ENCODE measurements at places on chromosomes 4 and X.

DNA sequence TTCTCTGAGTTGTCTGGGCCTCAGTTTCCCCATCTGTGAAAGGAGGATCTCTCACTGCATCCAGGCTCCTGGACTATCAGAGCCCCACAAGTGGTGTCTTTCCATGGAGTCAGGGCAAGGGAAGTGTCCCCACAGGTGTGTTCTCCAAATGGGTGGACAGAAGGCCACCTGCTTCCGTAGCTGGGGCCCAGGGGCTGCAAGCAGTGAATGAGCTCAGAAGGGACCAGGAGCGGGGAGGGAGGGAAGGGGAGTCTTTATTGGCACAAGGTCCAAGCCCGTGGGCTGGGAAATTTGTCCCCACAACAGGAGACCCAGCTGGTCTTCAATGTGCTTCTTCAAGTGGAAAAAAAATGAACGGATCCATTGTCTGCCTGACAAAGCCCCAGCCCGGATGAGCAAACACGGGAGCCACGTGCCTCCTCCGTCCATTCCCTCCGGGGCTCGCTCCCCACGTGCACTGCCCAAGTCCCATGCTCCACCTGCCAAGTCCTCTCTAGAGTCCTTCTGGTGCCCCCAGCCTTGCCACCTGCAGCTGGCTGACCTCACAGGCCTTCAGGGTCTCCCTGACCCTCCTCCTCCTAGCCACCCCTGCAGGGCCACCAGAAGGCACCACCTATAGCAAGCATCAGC lies 72.0 kb downstream of the JAKMIP1 start:
- DNase-seq = no peak

- DNase-seq = no peak
Observed at GRCh38 chr4:41181037-41181436, 33.3 kb downstream of the APBB2 start.

GRCh38 chrX:21745756-21746155 lies 12.2 kb downstream of the SMPX start:
- DNase-seq = peak; percentile 21

- DNase-seq = no peak
Observed at GRCh38 chrX:133566876-133567275, 151.6 kb upstream of the GPC4 start.

GRCh38 chr4:187767687-187768086 lies 227.9 kb upstream of the ZFP42 start:
- DNase-seq = no peak

GRCh38 chr4:89486042-89486441 lies 178.4 kb upstream of the GPRIN3 start:
- DNase-seq = no peak

- DNase-seq = no peak
Observed at GRCh38 chr4:181810711-181811110, 432.5 kb upstream of the TENM3 start.

DNA sequence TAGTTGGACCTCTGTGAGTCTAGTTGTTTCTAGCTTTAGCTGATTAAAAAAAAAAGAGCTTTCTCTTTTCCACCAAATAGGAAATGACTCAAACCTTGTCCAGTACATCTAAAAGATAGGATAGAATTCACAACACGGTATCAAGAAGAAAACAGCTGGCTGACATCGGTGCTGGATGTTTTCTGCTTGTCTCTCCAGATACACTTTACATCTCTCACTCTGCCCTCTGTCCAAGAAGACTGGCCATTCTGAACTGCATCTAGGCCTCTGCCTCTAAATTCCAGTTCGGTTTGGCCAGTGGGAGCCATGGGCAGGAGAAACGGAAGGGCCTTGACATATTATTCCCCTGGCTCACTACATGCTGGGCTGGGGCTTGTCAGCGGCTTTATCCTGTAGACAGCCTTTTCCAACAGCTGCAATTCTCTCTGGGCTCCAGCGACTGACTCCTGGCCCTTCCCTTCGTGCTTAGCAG lies 57.3 kb upstream of the SHISA3 start:
- DNase-seq = no peak

DNA sequence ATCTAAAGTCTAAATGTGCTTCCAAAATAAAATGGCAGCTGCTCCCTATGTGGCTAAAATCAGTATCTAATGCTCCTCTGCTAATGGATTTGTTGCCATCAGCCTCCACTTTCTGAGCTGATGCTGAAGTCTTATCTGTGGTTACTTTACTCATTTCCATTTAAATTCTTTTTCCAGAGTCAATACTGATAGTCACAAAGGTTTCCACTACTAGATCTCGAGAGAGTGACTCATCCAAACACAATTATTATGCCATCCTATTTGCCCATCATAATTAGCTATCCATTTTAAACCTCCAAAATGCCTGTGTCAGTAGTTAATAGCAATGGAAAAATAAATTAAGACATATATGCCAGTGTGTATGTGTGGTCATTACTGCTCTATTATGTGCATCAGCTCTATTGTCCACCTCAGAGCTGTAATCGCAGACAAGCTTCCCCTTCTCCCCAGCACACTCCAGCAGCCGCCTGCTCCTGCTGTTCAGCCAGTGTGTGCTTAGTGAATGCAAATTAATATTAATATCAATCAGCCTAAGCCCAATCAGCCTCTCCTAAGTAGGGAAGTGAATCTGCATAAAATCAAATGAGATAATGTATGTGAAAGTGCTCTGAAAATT lies 199.8 kb upstream of the ZIC3 start:
- no peak for DNase-seq

- DNase-seq = no peak
Observed at GRCh38 chr4:42330002-42330592, 67.2 kb upstream of the SHISA3 start.

DNA sequence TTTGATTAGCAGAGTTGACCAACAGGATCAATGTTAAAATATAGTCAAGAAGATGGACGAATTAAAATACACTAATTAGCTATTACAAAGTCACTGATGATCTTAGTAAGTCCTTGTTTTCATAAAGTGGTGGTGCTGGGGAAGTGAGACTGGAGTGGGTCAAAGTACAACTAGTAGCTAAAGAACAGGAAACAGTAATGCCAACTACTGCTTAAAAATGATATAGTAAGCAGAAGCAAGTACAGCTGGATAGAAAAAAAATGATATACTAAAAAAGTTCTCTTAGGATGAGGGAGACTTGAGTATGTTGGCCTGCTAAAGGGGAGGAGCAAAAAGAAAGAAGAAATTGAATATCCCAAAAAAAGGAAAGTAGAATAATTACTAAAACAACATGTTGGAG lies 580.8 kb upstream of the FTHL17 start:
- DNase-seq = no peak

- DNase-seq = no peak
Observed at GRCh38 chrX:125093852-125094251, 225.8 kb upstream of the TEX13C start.

DNA sequence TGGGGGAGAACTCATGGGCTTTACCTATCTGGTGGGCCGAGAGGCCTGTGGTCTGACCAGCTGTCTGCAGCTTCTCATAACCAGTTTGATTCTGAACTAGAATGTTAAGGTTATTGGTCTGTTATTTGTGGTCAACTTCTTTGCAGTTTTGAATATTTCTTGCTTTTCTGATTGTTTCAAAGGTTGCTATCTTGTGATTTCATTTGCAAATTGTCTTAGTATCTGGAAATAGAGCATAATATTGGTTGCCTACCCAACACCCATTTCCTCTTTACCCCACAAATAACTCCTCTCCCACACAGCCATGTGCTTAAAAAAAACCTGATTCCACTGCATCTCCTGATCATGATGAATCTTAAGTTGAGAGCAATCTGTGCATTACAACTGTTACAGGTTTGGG lies 39.1 kb upstream of the BMP2K start:
- no peak for DNase-seq

GRCh38 chrX:13760426-13760825 lies 25.9 kb downstream of the OFD1 start:
- DNase-seq = no peak

GRCh38 chr4:20464381-20464780 lies 212.7 kb downstream of the SLIT2 start:
- no peak for DNase-seq

DNA sequence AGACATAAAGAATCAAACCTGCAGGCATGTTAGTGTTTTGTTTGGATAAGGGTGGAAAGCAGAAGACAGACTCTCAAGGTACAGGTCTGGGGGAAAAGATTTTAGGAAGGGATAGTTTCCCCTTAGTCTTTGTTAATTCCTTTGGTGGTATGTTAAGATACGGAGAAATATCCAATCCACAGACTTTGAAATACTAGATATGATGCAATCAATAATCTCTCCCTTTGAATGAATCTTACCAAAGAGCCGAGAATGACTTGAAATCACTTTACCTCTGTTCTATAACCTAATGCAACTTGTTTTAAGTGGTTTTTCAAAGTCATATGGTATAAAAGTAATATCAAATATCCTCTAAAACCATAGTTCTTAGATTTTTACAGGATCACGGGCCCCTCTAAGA lies 5.3 kb upstream of the BDH2 start:
- no peak for DNase-seq

GRCh38 chrX:79270401-79270800 lies 96.7 kb downstream of the ITM2A start:
- DNase-seq = no peak

DNA sequence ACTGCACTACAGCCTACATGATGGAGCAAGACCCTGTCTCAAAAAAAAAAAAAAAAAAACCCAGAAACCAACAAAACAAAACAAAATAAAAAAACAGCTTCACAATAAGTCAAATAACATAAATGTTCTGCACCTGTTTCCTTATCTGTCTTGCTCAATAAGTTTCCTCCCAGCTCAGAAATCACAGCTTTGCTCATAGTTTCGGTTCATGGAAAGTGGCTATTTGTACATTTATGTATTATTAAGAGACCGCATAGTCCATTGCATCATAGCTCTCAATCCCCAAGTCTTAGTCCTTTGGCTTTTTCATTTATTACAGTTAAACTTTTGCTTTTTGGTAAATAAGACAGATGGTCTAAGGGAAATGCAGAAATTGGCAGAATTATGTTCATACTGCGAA lies 24.4 kb upstream of the CFAP299 start:
- DNase-seq = no peak

DNA sequence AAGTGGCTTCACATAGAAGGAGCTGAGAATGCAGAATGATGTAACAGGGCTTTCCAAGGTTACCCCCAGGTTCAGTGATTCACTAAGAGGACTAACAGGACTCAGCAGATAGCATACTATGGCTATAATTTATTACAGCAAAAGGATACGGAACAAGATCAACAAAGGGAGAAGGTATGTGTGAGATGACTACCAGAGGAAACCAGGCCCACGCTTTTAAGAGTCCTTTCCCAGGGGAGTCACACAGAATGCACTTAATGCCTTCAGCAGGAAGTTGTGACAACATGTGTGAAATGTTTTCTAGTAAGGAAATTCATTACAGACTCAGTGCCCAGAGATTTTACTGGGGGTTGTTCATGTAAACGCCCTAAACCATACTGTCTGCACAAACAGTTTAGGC lies 373.6 kb upstream of the MAGEB2 start:
- no peak for DNase-seq

- no peak for DNase-seq
Observed at GRCh38 chr4:28754376-28754775, 1893.7 kb downstream of the STIM2 start.

- no peak for DNase-seq
Observed at GRCh38 chr4:145828802-145829485, 109.7 kb downstream of the ZNF827 start.

DNA sequence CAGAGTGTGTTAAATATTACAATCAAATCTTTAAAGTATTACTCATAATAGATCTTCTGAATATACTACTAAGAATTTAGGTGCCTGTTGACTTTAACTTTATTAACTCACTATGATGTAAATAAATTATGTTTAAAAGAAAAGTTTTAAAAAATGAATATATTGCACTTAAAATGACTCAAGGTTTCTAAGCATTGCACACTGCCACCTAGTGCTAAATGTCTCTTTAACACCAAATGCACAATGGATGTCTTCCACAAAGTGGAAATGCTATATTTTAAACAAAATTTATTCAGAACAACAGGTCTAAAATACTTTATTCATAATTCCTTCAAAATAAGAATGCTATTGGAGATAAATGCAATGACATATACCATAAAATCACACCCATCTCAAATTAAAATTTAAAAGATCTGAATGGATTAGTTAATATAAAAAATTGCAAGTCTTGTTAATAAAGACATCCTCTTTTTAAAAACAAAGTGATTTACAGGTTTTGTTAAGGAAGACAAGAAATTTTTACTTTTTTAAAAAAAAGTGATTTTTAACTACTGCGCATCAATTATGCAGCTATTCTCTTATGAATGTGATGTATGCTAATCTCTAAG lies 5.5 kb downstream of the INPP4B start:
- DNase-seq = no peak

GRCh38 chr4:20359692-20360091 lies 108.0 kb downstream of the SLIT2 start:
- no peak for DNase-seq

DNA sequence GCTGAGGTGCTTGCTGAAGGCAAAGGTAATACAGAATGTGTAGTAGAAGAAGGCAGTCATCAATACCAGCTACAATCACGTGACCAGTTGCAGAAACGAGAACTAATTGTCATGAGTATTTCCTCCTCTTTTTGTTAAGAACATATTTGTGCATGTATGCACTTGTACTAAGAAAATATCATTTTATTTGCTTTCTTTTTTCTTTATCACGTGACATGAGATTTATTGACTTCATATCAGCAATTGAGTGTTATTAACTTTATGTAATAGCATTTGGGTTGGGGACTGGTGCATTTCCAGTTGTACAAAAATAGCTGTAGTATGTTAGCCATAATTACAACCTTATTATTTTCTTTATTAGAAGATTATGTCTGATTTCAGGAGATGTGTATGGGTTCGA lies 90.0 kb downstream of the MAGEE1 start:
- no peak for DNase-seq

DNA sequence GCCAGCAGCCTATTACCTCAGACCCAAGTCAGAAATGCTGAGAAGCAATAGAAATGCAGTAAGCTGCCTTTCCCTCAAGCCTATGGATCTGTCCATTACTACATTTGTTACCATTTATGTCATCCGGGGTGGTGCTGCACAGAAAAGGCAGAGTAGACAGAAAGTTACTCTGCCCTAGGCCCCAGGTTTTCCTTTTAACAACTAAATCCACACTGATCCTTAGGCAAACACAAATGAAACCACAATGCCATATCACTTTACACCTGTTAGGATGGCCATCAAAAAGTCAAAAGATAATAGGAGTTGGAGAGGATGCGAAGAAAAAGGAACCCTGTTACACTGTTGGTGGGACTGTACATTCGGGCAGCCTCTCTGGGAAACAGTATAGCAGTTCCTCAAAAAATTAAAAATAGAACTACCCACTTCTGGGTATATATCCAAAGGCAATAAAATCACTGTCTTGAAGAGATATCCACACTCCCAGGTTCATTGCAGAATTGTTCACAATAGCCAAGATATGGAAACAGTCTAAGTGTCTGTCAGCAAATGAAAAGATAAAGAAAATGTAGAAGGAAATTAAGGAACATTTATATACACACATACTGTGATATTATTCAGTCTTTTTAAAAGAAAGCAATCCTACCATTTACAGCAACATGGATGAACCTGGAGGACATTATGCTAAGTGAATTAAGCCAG lies 186.3 kb downstream of the NWD2 start:
- DNase-seq = no peak

GRCh38 chr4:94536049-94536448 lies 84.3 kb downstream of the PDLIM5 start:
- no peak for DNase-seq

GRCh38 chr4:177100307-177100706 lies 209.4 kb upstream of the NEIL3 start:
- no peak for DNase-seq

GRCh38 chr4:108636246-108636645 lies 14.2 kb upstream of the OSTC start:
- DNase-seq = no peak

Measured in tibial nerve (tissue), 4 donors.